Spinal cord (tissue), 10 donors: ENCODE measurements at places on chromosomes 2 and 18. TPM values are rescaled to one million over a fixed set of nuclear protein-coding genes. Genes with fewer than 3 reads are reported as not detected.
A peak's percentile ranks its signal among the peaks of the same experiment; 100 is the strongest.

MYL12A gene
- total RNA-seq: 399 TPM

DCDC2C gene
- total RNA-seq: 1.3 TPM

PKDCC gene
- 175 TPM for total RNA-seq

SLC5A7 gene
- 40.3 TPM for total RNA-seq

ABCB11 gene
- total RNA-seq: 0.20 TPM

ANKRD29 gene
- 8.7 TPM for total RNA-seq

RAB27B gene
- 71.8 TPM for total RNA-seq

DNA sequence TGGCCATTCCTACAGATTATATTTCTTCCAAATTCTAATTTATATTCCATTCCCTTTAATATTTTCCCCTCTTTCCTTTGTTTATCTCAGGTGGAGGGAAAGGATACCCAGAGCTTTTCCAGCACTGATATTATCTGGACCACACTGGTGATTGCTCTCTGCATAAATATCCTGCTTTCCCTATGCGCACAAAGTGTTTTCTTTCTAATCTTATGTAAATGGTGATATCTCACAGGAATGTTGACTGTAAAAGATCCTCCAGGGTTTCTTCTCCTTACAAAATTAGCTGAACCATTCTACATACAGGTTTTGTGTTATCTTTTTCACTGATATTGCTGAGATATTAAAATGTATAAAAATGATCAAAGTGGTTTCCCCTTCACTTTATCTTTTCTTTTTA lies 59.1 kb upstream of the GALNT13 start:
- H3K36me3 ChIP-seq: no peaks in the 10 kb centered on the region
- DNase-seq: no peak
- no peak overlapping the region for H3K27ac ChIP-seq
- H3K4me3 ChIP-seq: no peak overlapping the region
- no peaks in the 10 kb centered on the region for H3K27me3 ChIP-seq

DNA sequence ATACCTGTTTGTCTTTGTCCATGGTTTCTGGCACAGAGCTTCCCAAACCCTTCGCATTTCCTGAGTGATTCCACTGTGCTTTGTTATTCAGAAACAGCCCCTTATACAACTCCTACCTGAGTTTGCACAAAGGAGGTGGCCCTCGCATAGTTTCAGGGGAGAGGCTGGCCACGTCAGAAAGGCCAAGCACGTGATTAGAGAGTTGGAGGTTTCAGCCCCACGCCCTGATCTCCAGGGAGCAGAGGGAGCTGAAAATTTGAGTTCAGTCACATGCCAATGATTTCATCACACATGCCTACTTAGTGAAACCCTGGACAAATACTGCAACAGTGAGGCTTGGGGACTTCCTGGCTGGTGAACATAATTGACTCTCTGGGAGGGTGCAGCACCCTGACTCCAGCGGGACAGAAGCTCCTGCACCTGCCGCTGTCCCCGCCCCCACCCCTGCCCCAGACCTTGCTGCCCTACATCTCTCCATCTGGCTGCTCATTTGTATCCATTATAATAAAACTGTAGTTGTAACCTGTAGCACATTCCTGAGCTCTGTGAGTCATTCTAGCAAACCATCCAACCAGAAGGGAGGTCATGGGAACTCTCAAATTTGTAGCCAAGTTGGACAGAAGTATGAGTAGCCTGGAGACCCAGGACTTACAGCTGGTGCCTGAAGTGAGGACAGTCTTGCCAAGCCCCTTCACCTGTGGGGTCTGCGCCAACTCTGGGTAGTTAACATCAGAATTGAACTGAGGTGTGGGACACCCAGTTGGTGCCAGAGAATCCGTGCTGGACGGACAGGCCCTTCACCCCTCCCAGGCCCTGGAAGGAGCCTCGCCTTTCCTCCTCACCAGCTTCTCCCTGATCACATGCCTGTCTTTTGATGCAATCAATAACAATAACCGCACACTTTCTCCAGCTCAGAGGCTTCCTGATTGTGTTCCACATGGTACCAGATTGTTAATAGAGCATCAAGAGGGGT lies 224.3 kb downstream of the ANAPC1 start:
- no peak for DNase-seq
- H3K4me3 ChIP-seq: no peak overlapping the region
- no peaks in the 10 kb centered on the region for H3K36me3 ChIP-seq
- no peaks in the 10 kb centered on the region for H3K27me3 ChIP-seq
- H3K4me1 ChIP-seq: peaks cover 7% of the 10 kb centered on the region

GRCh38 chr2:175805442-175806124 lies 196.5 kb downstream of the LNPK start:
- no peak overlapping the region for H3K27ac ChIP-seq
- H3K4me1 ChIP-seq: no peaks in the 10 kb centered on the region
- H3K36me3 ChIP-seq: no peaks in the 10 kb centered on the region

GRCh38 chr2:67451086-67451832 lies 54.1 kb downstream of the ETAA1 start:
- H3K4me1 ChIP-seq: no peaks in the 10 kb centered on the region
- no peaks in the 10 kb centered on the region for H3K27me3 ChIP-seq
- H3K36me3 ChIP-seq: no peaks in the 10 kb centered on the region
- DNase-seq: no peak
- H3K27ac ChIP-seq: no peak overlapping the region
- H3K4me3 ChIP-seq: no peak overlapping the region

DNA sequence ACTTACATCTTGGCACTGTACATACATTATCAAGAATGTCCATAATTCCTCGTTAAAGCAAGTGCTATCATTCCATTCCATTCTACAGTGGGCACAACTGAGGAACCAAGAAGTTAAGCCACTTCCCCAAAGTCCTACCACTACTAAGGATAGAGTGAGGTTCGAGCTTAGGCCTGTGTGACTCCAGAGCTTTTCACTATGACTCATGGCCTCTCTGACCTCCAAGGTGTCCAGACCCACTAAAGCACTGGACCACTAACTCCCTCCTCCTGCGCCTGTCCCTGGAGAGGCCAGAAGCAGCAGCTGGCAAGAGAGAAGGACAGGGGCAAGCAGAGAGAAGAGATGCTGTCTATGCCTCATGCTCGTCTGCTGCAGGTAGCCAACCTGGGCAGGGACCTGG lies 117.0 kb downstream of the ZBTB7C start:
- no peak for DNase-seq
- H3K27me3 ChIP-seq: no peaks in the 10 kb centered on the region
- peaks cover 31% of the 10 kb centered on the region for H3K4me1 ChIP-seq
- H3K27ac ChIP-seq: no peak overlapping the region
- H3K4me3 ChIP-seq: no peak overlapping the region
- no peaks in the 10 kb centered on the region for H3K36me3 ChIP-seq

- H3K36me3 ChIP-seq: no peaks in the 10 kb centered on the region
- H3K27ac ChIP-seq: no peak overlapping the region
- DNase-seq: no peak
- H3K4me3 ChIP-seq: no peak overlapping the region
- H3K27me3 ChIP-seq: no peaks in the 10 kb centered on the region
Observed at GRCh38 chr2:1501038-1501851, 88.0 kb downstream of the TPO start.

GRCh38 chr18:5980721-5981120 lies 85.4 kb upstream of the TMEM200C start:
- H3K36me3 ChIP-seq: no peaks in the 10 kb centered on the region
- H3K4me3 ChIP-seq: no peak overlapping the region
- DNase-seq: no peak
- H3K4me1 ChIP-seq: no peaks in the 10 kb centered on the region

DNA sequence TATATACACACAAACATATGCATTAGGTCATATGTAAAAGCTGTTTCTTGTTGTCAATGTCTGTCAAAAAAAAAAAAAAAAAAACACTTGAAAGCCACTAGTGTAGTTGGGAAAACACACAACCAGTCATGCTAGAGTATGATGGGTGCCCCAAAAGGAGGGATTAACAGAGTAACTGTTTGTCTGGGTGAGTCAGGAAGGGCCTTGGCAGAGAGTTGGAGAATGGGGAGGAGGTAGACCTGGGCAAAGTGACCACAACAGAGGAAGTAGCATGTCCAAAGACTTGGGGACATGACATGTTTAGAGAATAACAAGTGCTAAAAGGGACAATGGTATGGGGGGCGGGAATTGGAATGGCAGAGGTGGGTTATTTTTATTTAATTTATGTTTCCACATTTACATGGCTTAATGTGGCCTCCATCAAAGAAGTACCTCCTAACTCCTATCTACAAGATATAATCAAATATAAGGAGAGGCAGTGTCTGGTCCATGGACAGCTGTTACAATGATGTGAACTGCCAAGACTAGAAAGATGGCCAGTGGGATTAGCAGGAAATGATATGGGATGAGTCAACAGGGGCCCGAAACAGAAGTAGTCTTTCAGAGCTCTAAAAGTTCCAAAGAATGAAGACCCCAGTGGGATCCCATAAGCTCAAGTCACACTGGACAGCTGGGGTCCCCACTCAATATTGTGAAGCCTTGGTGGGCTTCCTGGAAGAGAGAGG lies 99.9 kb upstream of the ZFP36L2 start:
- H3K27ac ChIP-seq: no peak overlapping the region
- H3K4me3 ChIP-seq: no peak overlapping the region
- H3K4me1 ChIP-seq: peaks cover 6% of the 10 kb centered on the region
- H3K36me3 ChIP-seq: no peaks in the 10 kb centered on the region
- no peaks in the 10 kb centered on the region for H3K27me3 ChIP-seq
- DNase-seq: no peak

DNA sequence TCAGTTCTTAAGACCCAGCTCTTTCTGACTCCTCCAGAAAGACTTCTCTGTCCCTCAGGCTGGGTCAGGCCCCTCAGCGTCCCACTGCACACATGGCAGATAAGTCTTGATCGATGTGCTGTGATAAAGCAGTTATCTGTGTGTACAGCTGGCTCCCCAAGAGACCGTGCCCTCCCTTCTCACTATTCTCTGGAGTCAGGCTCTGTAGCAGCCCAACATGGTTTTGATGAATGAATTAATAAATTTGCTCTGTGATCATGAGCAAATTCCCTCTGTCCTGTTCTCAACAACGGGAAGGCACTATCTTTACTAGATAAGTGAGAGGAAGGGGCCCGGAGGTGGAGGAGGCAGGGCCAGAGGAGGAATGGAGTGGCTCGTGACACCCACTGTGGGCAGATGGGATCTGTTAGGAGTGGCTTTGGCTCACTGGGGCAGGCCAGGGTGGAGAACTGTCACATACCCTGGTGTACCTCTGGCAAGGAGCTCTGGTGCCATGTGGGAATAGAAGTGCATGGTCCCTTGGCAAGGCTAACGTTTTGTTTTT lies 48.3 kb downstream of the ZFP36L2 start:
- H3K36me3 ChIP-seq: no peaks in the 10 kb centered on the region
- H3K27ac ChIP-seq: peak overlapping the region; percentile 52
- peaks cover 13% of the 10 kb centered on the region for H3K4me1 ChIP-seq
- H3K27me3 ChIP-seq: no peaks in the 10 kb centered on the region

- H3K36me3 ChIP-seq: no peaks in the 10 kb centered on the region
- H3K27me3 ChIP-seq: no peaks in the 10 kb centered on the region
- no peak for DNase-seq
- H3K27ac ChIP-seq: no peak overlapping the region
- H3K4me3 ChIP-seq: no peak overlapping the region
- no peaks in the 10 kb centered on the region for H3K4me1 ChIP-seq
Observed at GRCh38 chr18:62999921-63000320, 284.6 kb downstream of the PHLPP1 start.

- no peak overlapping the region for H3K4me3 ChIP-seq
- no peaks in the 10 kb centered on the region for H3K36me3 ChIP-seq
- H3K27me3 ChIP-seq: no peaks in the 10 kb centered on the region
- no peaks in the 10 kb centered on the region for H3K4me1 ChIP-seq
- no peak for DNase-seq
- no peak overlapping the region for H3K27ac ChIP-seq
Observed at GRCh38 chr2:147109291-147109690, 735.5 kb upstream of the ACVR2A start.

DNA sequence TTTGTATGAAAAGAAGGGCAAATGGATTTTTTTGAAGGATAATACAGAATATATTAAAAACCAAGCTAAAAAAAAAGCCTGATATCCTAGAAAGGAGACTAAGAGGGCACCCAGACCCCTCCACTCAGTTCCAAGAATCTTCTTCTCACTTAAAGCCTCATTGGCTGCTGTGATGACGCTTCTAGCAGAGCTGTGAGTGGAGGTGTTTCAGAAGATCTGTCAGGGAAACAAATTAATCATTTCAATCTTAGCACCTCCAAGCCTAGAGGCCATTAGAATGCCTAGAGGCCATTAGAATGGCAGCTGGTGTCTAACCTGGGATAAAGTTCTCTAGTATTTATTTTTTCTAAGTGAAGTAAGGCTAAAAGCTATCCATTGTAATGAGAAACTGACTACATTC lies 164.2 kb upstream of the TMEM200C start:
- no peak overlapping the region for H3K27ac ChIP-seq
- H3K27me3 ChIP-seq: no peaks in the 10 kb centered on the region
- DNase-seq: no peak
- peaks cover 13% of the 10 kb centered on the region for H3K4me1 ChIP-seq
- no peaks in the 10 kb centered on the region for H3K36me3 ChIP-seq
- no peak overlapping the region for H3K4me3 ChIP-seq

DNA sequence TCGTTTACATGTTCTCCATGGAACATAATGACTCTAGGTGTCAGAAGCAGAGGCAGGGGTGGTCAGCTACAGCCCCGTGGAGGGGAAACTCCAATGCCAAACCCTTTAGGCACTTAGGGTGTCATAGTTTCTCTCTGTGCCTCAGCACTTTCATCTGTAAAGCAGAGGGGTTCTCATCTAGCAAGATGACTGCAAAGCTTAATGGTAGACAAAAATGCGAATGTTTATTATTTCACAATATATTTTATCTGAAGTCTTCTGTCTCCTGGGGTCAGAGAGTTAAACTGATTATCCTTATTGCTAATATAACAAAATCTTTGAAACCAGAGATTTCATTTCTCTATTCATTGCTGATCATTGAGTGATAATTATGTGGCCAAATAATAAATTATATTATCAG lies 522.5 kb downstream of the TSN start:
- no peaks in the 10 kb centered on the region for H3K4me1 ChIP-seq
- no peak overlapping the region for H3K4me3 ChIP-seq
- DNase-seq: no peak
- H3K36me3 ChIP-seq: no peaks in the 10 kb centered on the region

- H3K36me3 ChIP-seq: no peaks in the 10 kb centered on the region
- H3K4me1 ChIP-seq: no peaks in the 10 kb centered on the region
- H3K27ac ChIP-seq: no peak overlapping the region
- H3K4me3 ChIP-seq: no peak overlapping the region
Observed at GRCh38 chr18:35875566-35875965, 96.9 kb upstream of the RMP24 start.
